ENCODE measurements at places on chromosomes 1 and 21. TPM values are rescaled to one million over a fixed set of nuclear protein-coding genes. Genes with fewer than 3 reads are reported as not detected.

The SH2D5 gene
- 1.0 TPM for total RNA-seq

The PAPPA2 gene
- total RNA-seq = 18.9 TPM

The KIF21B gene
- 0.91 TPM for total RNA-seq

The FAM151A gene
- total RNA-seq = not detected

The ASCL5 gene
- not detected for total RNA-seq

The PCBP3 gene
- 2.5 TPM for total RNA-seq

The ATP1B1 gene
- 9.2 TPM for total RNA-seq

The MCOLN2 gene
- total RNA-seq = 0.85 TPM

The IL22RA1 gene
- total RNA-seq = not detected

The ZNF670 gene
- total RNA-seq = 0.72 TPM

The C1orf167 gene
- 0.20 TPM for total RNA-seq

The CFAP74 gene
- not detected for total RNA-seq

The BGLAP gene
- 0.50 TPM for total RNA-seq

The DEDD gene
- 33.2 TPM for total RNA-seq

The PALMD gene
- total RNA-seq = 2.6 TPM

The CADM3 gene
- 0.33 TPM for total RNA-seq

The CORT gene
- 0.43 TPM for total RNA-seq

The OR6K2 gene
- not detected for total RNA-seq

The GIPC2 gene
- 1.4 TPM for total RNA-seq

The NBPF20 gene
- 10.0 TPM for total RNA-seq

The ZNF683 gene
- total RNA-seq = not detected

The EXTL1 gene
- total RNA-seq = 0.20 TPM

The RXFP4 gene
- not detected for total RNA-seq
